ENCODE measurements at places on chromosomes 3 and 15. TPM values are rescaled to one million over a fixed set of nuclear protein-coding genes. Genes with fewer than 3 reads are reported as not detected.

IL16 gene
- total RNA-seq = 0.28 TPM

EOMES gene
- total RNA-seq = 1.7 TPM

GRCh38 chr15:31437686-31438085, 111.1 kb downstream of the KLF13 start:
- DNase-seq = no peak
- H3K36me3 ChIP-seq = no peaks in the 10 kb centered on the region
- H3K27me3 ChIP-seq = no peaks in the 10 kb centered on the region

DNA sequence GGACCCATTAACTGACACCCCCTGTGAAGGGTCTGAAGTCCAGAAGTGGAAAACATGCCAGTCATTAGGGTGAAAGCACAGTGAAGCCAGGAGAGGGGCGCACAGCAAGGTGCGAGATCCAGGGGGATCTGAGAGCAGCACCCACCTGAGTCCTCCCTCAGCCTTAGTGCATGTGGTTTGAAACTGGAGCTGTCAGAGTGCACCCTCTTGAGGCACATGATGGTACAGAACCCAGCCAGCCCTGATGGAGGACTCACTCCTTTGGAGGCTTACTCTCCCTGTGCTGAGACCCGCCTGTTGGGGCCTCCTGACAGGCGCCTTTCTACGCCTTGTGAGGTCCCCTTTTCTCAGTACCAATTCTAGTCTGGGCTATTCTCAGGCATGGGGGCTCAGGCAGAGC, 77.8 kb downstream of the IL20RB start:
- H3K27ac ChIP-seq = no peak overlapping the region
- peak; percentile 70 for DNase-seq
- no peaks in the 10 kb centered on the region for H3K27me3 ChIP-seq
- H3K4me1 ChIP-seq = no peaks in the 10 kb centered on the region
- H3K36me3 ChIP-seq = no peaks in the 10 kb centered on the region

DNA sequence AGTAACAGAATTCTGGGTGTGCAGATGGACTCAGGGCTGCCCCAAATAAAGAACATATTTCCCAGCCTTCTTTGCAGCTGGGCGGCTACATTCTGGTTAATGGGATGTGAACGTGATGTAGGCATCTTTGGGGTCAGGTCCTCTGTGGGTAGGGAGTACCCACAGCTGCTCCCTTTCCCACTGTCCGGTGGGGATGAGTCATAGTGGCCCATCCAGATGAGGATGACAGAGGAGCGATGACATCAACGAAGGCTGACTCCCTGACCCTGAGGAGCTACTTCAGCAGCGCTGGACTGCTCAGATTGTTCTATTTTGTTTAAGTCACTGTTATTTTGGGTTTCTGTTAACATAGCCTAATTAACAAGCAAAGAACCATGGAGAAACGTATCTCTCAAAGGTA, 38.0 kb downstream of the SRPRB start:
- H3K27me3 ChIP-seq = no peaks in the 10 kb centered on the region
- no peak overlapping the region for H3K4me3 ChIP-seq
- no peak for DNase-seq
- no peaks in the 10 kb centered on the region for H3K36me3 ChIP-seq

DNA sequence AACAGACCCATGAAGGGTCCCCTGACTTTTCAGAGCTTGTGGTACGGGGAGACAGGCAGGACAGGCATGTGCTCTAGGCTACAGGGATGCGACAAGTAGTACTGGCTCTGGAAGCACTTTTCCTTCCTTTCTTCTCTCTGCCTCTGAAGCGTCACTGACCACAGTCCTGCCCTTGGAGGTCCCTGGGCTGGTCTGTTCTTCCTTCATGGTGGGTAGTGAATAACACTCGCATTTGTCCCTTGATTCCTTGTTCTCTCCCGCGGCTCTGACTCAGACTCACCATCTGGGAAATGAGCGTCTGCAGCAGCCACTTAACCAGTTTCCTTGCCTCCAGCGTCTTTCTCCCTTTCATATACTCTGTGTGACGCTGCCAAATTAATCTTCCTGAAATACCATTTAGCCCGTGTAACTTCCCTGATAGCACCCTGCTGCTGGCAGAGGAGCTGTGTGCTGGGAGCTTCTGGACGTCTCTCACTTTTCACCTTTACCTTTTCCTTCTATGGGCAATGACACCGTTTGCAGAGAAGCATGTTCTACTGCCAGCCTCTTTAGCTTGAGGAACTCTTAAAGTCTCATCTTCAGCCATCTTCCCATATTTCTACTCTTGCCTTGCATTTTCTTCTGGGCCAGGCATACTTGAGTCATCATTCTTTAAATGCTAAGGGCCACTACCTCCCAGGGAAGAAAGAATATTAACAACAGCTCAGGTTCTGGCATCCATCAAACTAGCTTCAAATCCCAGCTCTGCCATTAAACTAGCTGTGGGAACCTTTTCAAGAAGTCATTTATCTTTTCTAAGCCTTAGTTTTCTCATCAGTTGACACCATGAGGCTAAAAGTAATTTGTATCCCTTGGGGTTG, 33.6 kb downstream of the TMEM45A start:
- no peaks in the 10 kb centered on the region for H3K36me3 ChIP-seq
- no peak overlapping the region for H3K27ac ChIP-seq
- no peak overlapping the region for H3K4me3 ChIP-seq
- H3K4me1 ChIP-seq = no peaks in the 10 kb centered on the region

GRCh38 chr3:8741581-8742261, 8.1 kb downstream of the CAV3 start:
- peaks cover 12% of the 10 kb centered on the region for H3K4me1 ChIP-seq
- peak overlapping the region; percentile 68 for H3K4me3 ChIP-seq
- no peak overlapping the region for H3K27ac ChIP-seq
- DNase-seq = peak; percentile 87
- H3K27me3 ChIP-seq = no peaks in the 10 kb centered on the region

Data from H9 (cell line).